ENCODE measurements at places on chromosomes 13 and 19. TPM values are rescaled to one million over a fixed set of nuclear protein-coding genes. Genes with fewer than 3 reads are reported as not detected.
A peak's percentile ranks its signal among the peaks of the same experiment; 100 is the strongest.

- no peak for ATAC-seq
Measured at GRCh38 chr19:40232949-40233810, 6.7 kb upstream of the CCNP start.

- ATAC-seq: no peak
Measured at GRCh38 chr13:88472316-88472715, 801.1 kb downstream of the SLITRK5 start.

Gene SYT3
- 5.8 TPM for total RNA-seq

DNA sequence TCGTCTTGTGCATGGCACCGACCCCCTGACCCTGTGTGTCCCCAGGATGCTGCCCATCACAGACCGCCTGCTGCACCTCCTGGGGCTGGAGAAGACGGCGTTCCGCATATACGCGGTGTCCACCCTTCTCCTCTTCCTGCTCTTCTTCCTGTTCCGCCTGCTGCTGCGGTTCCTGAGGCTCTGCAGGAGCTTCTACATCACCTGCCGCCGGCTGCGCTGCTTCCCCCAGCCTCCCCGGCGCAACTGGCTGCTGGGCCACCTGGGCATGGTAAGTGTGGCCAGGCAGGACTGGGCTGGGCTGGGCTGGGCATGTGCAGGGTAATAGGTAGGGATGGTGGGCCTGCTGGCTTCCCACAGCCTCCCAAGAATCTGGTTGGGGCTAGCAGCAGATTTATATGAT is 17.0 kb downstream of the CYP4F22 start:
- ATAC-seq: no peak

Gene SIGLEC7
- not detected for total RNA-seq

Gene ELAVL3
- 0.73 TPM for total RNA-seq

Gene FUT6
- 0.64 TPM for total RNA-seq

DNA sequence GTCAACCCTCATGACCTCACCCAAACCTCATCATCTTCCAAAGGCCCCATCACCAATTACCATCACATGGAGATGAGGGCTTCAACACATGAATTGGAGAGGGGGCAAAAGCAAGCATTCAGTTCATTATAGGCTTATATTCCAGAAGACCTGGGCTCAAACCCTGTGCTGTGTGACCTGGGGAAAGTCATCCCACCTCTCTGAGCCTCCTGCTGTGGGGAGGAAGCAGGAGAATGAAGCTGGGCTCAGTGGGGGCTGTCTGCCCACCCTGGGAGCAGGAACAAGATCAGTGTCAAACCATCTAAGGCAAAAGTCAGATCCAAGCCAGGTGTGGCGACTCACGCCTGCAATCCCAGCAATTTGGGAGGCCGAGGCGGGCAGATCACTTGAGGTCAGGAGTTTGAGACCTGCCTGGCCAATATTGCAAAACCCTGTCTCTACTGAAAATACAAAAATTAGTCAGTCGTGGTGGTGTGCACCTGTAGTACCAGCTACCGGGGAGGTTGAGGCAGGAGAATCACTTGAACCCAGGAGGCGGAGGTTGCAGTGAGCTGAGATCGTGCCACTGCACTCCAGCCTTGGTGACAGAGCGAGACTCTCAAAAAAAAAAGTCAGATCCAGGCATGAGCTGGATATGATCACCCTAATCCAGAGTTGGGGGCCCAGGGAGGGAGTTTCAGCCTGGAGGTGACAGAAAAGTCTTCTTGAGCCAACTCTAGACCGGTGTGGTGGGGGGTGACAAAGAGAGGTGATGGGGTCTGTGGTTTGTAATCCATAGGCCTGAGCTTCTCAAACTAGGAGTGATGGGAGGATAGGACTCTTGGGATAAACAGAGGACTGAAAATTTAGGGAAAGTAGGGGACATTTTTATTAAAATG is 1.6 kb upstream of the TPM4 start:
- no peak for ATAC-seq

- no peak for ATAC-seq
Measured at GRCh38 chr19:48962029-48962848, 2.9 kb upstream of the FTL start.

DNA sequence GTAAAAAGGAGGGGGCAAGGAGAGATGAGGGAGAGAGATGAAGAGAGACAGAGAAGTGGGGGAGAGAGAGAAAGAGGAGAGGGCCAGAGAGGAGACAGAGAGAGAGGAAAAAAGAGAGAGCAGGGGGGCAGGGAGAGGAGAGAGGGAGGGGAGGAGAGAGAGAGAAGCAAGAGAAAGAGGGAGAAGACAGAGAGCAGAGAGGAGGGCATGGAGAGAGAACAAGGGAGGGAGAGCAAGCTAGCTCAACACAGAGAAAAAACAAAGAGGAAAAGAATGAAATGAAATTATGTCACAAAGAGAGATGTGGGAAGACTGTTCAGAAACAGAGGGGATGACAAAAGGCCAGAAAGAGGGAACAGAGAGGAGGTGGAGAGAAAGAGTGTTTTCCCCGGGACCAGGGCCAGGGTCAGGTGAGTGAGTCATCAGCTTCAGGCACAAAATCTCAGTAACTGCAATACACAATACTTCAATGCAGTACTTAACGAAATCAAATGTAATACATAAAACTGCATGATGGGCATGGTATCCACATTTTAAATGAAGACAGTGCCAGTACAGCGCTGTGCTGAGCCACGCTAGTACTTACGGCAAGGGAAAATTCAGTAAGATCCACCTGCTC is 4.8 kb downstream of the KLK7 start:
- ATAC-seq: no peak

DNA sequence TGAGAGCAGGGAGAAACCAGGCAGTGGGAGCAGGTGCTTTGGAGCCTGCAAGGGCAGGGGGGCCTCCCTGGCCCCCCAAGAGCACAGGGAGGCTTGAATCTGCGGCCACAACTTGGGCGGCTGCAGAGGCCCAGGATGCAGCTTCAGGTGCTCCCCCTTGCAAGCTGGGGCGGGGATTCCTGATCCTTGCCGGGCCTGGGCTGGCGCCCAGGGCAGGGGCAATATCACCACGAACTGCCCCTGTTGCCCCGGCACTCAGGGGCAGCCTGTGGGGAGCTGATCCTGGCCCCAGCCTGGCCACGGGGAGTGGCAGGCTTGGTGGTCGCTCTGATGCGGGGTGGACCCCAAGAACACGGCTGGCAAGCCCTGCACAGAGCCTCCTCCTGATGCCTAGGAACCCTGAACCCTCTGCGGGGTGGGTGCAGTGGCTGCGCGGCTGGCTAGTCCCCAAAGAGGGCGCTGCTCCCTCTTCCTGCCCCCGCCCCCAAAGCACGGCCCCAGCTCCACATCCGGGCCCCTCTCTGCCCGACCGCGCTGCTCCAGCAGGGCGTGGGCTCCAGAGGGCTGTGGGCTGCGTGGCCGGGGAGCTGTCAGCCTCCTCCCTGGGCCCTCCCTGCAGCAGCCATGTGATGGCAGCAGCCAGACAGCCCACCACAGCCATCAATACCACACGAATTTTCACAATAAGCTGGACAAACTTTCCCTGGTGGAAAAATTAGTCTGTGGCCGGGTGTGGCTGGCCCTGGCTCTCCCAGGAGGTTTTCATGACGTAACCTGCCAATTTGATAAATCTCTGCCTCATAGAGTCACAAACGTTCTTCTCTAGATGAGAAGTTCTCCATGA is 21.0 kb downstream of the TNFSF9 start:
- ATAC-seq: peak; percentile 86

GRCh38 chr13:42369071-42369797 is 97.3 kb downstream of the AKAP11 start:
- no peak for ATAC-seq

GRCh38 chr13:109784590-109785140 is 1.7 kb downstream of the IRS2 start:
- peak; percentile 39 for ATAC-seq

DNA sequence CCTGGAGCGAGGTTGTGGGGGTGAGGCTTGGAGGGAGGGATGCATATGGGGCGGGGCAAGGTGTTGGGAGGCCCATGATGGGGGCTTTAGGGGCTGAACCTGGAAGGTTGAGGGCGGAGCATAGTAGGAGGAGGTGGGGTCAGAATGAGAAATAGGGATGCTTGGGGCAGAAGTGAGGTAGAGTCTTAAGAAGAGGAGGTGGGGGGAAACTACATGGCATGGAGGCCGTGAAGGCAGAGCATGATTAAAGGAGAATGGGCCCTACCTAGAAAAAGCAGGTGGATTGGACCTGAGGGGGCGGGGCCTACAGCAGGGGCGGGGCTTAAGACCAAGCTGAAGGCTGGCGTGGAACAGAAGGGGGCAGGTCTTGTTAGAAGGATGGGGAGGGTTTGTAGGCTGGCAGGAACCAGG is 799 bp downstream of the NR1H2 start:
- ATAC-seq: peak; percentile 40

- no peak for ATAC-seq
Measured at GRCh38 chr19:811506-812048, 10.2 kb downstream of the PLPPR3 start.

GRCh38 chr19:15397782-15398181 is 18.2 kb upstream of the AKAP8 start:
- no peak for ATAC-seq

GRCh38 chr19:38831142-38831605 is 420 bp downstream of the ECH1 start:
- peak; percentile 66 for ATAC-seq

Gene ZNF85
- 13.2 TPM for total RNA-seq

DNA sequence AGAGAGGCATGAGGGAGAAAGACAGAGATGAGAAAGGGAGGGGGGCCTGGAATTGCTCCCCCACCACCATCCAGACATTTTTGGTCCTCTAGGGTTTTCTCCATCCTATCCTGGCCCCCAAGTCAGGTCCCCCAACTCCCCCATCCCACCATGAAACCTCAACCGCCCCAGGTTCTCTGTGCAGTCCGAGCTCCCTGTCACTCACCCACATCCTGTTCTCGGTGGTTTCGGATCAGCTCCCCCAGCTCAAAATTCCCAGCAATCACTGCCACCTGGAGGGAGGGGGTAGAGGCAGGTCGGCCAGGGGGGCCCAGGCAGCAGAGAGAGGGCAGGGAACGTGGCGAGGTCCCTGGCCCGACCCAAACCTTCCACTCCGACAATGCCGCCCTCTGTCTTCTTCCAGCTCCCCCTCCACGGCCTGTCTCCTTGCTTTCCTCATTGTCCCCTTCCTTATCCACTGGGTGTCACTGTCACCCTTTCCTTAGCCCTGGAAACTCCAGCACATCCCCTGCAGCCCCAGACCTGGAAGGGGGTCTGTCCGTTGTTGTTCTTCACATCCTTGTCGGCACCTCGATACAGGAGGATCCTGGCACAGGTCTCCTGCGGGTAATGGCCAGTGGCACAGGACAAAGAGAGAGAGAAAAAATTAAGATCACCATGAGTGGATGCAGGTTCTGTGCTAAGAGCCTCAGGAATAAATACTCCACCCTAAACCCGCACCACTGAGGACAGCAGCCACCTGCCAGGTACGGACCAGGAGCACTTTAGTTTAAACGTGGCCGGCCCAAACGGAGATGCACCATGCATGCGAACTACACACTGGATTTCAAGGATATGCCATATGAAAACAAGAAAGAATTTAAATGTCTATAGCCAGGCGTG is 15.4 kb downstream of the SHANK1 start:
- ATAC-seq: peak; percentile 47

DNA sequence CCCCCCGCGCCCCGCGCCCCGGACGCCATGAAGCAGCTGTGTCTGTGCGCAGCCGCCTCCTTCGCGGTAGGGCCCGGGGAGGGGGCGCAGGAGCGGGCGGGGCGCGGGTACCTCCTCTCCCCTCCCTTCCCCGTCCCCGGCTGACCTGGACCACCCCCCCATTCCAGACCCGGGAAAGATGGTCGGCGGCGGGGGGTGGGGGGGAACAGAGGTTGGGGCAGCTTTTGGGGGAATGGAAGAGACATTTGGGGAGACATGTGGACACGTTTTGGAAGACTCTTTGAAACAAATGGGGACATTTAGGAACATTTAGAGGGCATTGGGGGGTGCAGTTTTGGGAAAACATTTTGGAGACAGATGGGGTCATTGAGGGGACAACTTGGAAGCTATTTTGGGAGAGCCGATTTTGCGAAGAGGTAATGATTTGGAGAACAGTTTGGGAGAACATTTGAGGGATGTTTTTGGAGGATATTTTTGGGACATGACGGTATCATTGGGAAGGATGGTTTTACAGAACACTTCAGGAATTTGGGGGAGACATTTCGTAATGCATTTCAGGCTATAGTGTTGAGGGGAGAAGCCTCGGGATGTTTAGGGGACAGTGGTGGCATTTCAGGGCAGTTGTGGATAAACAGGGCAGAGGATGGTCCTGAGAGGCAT is 16.1 kb downstream of the ANKRD24 start:
- ATAC-seq: no peak

Gene CEACAM8
- not detected for total RNA-seq

DNA sequence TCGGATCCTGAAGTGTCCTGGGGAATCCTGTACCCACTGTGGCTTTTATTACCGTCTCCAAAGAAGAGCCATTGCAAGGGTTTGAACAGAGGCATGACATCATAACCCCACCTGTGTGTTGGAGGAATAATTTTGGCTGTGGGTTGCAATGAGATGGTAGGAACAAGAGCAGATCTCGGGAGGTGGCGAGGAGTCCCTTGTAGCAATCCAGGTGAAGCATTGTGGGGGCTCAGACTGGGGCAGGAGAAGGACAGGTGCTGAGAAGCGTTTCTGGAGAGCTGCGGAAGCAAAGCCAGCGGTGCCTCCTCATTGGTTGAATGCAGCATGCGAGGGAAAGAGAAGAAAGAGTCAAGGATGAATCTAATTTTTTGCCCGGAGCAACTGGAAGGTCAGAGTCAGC is 382.4 kb downstream of the EFNB2 start:
- no peak for ATAC-seq

- ATAC-seq: peak; percentile 9
Measured at GRCh38 chr19:36916991-36917390, 859 bp downstream of the ZNF568 start.

GRCh38 chr13:101911752-101912151 is 459.3 kb downstream of the ITGBL1 start:
- no peak for ATAC-seq

Gene CD22
- not detected for total RNA-seq

- no peak for ATAC-seq
Measured at GRCh38 chr19:4781801-4782200, 9.7 kb upstream of the FEM1A start.

GRCh38 chr13:42334329-42334706 is 62.4 kb downstream of the AKAP11 start:
- peak; percentile 18 for ATAC-seq

DNA sequence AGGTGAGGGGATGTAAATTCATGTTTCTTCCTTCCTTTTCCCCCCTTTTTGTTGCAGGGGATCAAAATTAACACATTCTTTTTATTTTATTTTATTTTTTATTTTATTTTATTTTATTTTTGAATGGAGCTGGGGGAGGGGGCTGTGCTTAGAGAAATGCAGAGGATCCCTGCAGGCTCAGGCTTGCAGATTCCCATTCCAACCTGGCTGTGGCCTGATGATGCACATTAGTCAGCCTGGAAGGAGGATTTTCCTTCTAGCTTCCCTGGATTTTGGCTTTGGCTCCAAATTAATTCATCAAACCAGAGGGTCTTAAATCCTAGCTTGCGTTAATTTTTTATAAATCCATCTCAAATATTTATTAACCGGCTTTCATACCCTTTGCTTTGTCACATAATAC is 67.0 kb downstream of the FREM2 start:
- no peak for ATAC-seq

Gene KLK14
- total RNA-seq: not detected

Gene TRPC4
- 1.4 TPM for total RNA-seq

- no peak for ATAC-seq
Measured at GRCh38 chr13:53238261-53238660, 209.6 kb downstream of the OLFM4 start.

- ATAC-seq: no peak
Measured at GRCh38 chr13:97535614-97536013, 101.6 kb downstream of the RAP2A start.

- no peak for ATAC-seq
Measured at GRCh38 chr13:47718556-47718955, 282.5 kb downstream of the SUCLA2 start.

Measured in motor neuron (in vitro differentiated cells).